ENCODE measurements at places on chromosomes 16 and 17.

DNA sequence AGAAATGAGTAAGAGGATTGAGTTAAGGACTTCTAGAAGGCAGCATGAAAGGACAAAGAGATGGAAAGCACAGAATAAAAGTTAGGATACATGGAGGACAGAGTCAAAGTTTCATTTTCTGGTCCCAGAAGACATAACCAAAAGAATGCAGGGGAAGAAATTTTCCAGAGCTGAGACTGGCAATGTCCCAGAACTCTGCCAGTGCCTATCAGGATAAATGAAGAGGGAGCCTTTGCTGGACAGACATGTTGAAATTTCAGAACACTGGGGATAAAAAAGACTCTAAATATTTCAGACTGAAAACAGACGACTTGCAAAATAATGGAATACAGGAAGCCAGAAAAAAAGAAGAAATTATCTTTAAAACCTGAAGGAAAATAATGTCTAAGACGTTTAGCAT lies 55.7 kb downstream of the NT5M start:
- no peak for DNase-seq

- no peak for DNase-seq
Observed at GRCh38 chr17:57439651-57440050, 183.3 kb downstream of the MSI2 start.

- DNase-seq = no peak
Observed at GRCh38 chr17:1096215-1096614, 83.6 kb downstream of the ABR start.

GRCh38 chr17:71184716-71185115 lies 936.1 kb upstream of the SOX9 start:
- no peak for DNase-seq

DNA sequence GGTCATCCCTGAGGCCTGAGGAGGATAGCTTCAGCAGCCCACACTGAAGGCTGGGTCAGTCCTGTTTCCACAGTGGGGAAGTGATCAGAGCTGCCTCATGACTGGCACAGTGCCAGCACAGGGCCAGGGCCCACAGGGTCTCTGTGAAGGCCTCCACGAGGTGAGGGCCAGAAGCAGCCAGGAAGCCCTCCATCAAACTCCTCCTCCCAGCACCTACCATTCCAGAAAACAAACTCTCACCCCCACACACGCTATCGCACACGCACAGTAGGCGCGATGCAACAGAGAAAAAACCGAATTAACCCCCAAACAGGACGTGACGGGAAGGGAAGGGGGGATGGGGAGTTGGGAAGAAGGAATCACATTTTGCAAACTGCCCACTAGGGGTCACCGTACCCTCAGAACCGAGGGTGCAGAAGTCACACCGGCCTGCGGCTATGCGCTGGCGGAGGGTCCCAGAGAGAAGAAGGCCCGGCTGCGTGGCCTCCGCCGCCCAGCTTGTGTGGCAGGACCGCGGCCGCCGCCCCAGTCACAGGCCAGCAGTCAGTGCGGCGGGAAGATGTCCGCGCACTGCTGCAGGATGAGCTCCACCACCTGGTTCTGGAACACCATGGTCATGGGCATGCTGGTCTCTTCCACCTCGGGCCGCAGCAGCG lies 37.6 kb downstream of the ARHGAP27 start:
- peak; percentile 54 for DNase-seq

- no peak for DNase-seq
Observed at GRCh38 chr17:38911081-38911730, 14.2 kb upstream of the LASP1NB start.

- no peak for DNase-seq
Observed at GRCh38 chr17:55575058-55575636, 63.9 kb upstream of the SMIM36 start.

DNA sequence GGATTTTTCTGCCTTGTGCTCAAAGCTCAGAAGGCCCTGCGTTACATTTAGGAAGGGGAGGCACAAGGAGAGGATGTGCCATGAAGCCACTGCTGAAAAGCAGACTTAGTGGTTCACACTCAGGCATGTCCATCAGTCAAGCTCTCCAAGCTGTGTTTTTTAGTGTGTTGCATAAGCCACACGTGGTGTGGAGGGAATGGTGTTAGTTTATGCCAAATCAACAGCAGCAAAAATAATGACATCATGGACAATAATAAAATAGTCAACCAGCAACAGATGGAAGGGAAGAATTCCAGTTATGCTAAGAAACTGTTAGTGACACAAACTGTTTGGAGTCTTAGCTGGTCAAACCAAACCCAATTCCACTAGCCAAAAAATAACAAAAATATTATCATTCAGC lies 438.3 kb downstream of the NPIPA7 start:
- no peak for DNase-seq

DNA sequence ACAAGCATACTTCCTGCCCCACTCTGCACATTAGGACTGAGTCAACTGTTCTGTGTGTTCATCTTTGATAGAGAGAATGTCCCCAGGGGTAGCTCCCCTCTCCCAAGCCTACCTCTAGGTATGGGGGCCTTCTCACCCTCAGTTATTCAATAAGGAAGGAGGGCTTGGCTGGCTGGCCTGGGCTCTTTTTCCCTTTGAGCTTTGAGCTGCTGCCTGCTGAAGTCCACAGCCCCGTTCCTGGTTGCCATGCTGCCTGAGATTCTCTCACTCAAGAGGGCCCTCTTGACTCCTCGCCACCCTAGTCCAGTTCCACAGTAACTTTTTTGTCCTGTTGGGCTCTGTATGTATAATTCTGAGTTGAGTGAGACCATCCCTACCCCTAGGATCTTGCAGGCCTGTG lies 5.1 kb downstream of the B3GNT9 start:
- DNase-seq = no peak

- no peak for DNase-seq
Observed at GRCh38 chr16:29321585-29321984, 84.9 kb downstream of the NPIPB11 start.

- DNase-seq = no peak
Observed at GRCh38 chr16:1938316-1938715, 4.7 kb downstream of the MSRB1 start.

GRCh38 chr17:32626379-32626791 lies 139.6 kb downstream of the CDK5R1 start:
- DNase-seq = no peak
